SJCRH30 (cell line): ENCODE measurements at places on chromosomes 1 and 21. TPM values are rescaled to one million over a fixed set of nuclear protein-coding genes. Genes with fewer than 3 reads are reported as not detected.
A peak's percentile ranks its signal among the peaks of the same experiment; 100 is the strongest.

GRCh38 chr21:29193072-29193471, 62.6 kb downstream of the MAP3K7CL start:
- no peak for DNase-seq

DNA sequence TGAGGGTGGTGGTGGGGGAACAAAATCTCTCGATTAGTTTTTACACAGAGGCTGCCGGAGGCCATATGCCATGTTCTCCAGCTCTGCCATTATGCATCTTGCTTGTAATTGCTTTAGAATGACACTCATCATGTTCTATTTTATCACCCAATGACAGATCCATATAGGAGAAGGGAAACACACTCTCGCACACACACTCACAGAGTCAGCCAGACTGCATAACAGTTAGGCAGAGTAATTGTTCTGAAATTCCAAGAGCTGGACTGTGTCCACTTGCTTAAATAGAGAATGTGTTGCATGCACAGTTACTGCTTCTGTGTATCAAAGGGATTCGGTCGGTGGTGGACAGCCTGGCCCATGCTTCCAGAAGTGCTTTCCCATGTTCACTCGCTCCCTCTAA, 30.6 kb downstream of the KCND3 start:
- no peak for DNase-seq

GRCh38 chr1:112083487-112083886, 94.0 kb upstream of the KCND3 start:
- DNase-seq, result peak; percentile 53

DNA sequence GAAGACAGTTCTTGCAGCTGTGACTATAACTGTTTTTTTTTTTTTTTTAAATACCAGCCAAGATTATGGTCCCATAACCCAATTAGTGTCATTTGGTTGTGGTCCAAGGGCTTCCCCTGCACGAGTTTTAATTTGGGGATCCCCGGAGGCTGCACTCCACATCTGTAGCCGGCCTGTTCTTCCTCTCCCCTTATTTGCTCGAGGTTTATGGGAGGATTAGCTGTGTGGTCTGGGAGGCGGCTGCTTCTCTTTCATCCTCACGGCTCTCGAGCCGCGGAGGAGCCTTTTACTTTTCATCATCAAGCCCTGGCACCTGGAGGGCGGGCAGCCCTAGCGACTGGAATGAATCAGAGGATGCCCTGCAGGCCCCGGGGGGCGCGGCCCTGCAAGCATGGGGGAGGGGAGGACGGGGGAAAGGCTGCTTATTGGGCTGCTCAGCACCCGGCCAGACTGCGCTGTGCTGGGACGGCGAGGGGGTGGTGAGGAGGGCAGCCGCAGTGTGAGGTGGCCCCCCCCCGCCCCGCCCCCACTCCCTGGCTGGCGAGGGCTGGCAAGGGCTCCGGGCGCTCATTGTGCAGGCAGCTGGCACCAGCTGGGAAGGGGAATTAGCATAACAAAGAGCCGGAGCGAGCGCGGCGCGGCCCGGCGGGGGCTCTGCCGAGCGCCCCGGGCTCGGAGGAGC, 18.5 kb downstream of the SERTAD4 start:
- DNase-seq, result peak; percentile 45

DNA sequence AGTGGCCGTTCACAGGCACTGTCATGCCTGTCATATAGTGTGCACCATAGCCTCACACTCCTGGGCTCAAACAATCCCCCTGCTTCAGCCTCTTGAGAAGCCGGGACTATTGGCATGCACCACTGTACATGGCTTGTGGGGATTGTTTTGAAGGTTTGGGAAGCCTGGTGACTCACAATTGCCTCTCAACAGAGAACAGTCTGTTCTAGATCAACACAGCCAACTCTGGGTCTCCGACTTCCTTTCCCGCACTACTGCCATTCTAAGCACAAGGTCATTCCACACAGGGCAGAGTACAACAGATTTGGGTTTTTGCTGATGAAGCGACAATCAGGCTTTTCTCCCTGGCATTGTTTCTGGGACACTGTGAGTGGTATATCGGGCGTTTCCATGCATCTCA, 15.5 kb upstream of the AHCTF1 start:
- no peak for DNase-seq

DNA sequence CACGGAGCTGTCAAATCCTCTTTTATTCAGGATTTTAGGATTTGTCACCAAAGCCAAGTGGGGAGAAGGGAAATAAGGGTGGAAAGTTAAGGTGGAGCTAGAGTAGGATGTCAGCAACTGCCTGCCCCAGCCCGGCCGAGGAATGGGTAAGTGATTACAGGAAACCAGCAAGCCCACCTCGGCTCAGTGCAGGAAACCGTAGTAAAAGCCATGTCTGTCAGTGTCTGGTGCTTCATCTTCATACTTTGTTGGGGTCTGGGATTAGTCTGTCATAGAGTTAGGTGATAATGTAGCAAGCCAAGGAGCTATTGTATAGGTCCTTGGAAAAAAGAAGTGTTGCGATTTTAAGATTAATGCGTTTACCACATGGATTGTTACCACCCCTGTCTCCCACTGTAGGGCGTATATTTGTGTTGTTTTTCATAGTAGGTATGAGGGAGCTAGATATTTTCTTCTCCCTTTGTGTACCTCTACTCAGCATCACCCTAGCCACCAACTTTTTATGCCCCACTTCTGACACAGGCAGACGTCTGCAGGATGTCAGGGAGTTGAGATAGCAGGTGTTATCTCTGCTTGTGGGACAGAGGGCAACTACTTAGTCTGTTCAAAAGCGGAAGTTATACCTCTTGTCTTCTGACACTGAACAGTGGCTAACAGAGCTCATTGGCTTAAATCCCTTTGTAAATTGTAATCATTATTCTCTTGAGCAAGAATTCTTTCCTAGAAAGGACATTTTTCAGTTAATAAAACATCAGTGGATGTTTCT, 253.7 kb downstream of the HHAT start:
- DNase-seq, result no peak

GRCh38 chr21:38377165-38378088, 120.6 kb downstream of the KCNJ15 start:
- DNase-seq, result no peak

Gene MROH9
- total RNA-seq, result not detected in 2 replicates

Gene ECM1
- total RNA-seq, result 5.0 TPM in 2 replicates

Gene LEFTY1
- 16.7 and 19.4 TPM in 2 replicates for total RNA-seq

Gene FCGR2B
- total RNA-seq, result not detected in 2 replicates

Gene S100A3
- total RNA-seq, result 0.38 and 1.0 TPM in 2 replicates

Gene DDX59
- 9.6 and 11.2 TPM in 2 replicates for total RNA-seq

Gene GJB5
- not detected in 2 replicates for total RNA-seq
